ENCODE measurements at places on chromosomes 5 and 9.

- no peak for DNase-seq
These were observed 388.9 kb upstream of the ACTBL2 start for GRCh38 chr5:57871496-57871895.

DNA sequence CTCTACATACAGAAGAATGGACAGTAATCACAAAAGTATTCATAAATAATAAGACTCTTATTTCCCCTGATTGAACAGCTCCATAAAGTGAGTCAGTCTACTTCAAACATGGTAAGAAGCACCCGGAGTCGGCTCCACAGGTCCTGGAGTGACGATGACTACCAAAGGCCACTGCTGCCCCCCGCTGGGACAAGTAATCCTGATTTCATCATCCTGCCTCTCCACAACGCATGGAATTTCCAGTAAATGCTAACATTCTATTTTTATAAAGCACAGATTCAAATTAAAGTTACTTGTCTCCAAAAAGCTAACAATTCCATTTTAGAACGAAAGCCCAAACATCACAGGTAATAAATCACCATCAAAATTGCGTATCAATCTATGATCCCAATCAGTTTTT lies 16.2 kb downstream of the ATPSCKMT start:
- DNase-seq: peak; percentile 76

DNA sequence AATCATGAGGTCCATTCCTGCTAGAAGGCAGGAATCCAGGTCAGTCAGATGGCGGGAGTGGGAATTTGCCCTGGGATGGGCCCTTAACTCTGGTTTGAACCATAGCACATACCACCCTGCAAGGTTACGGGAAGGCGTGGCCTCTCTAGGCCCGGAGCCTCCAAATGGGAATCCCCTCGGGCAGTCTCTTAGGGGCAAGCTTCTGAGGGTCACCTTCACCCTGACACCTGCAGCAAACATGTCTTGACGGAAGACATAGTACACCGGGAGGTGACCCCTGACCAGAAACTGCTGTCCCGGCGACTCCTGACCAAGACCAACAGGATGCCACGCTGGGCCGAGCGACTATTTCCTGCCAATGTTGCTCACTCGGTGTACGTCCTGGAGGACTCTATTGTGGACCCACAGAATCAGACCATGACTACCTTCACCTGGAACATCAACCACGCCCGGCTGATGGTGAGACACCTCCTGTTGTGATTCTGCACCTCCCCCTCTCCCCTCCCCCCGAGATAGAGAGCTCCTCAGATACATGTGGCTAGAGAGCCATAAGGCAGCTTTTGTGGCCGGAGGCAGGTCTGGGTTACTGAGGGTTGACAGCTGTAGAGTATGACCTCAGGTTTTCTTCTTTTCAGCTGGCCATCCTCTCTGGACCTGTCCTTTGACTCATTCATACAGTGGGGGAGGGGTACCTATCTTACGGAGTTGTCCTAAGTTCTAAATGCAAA lies 957 bp downstream of the PRELID1 start:
- DNase-seq: peak; percentile 72

DNA sequence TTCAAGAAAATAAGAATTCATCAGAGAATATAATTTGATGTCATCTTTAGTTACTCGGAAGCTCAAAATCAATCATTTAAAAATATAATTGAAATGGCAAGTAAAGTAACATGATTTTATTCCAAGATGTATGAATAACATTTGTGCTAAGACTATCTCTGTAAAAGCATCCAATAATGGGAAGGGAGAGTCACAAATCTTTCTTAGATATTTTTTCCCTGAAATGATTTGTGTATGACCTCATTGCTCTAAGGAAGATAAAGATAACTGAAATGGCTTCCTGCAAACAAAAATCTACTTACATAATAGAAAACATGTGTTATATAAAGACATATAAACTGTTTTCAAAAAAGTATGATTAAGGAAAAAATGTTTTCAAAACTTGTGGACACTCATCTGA lies 97.4 kb upstream of the FGF10 start:
- DNase-seq: no peak

DNA sequence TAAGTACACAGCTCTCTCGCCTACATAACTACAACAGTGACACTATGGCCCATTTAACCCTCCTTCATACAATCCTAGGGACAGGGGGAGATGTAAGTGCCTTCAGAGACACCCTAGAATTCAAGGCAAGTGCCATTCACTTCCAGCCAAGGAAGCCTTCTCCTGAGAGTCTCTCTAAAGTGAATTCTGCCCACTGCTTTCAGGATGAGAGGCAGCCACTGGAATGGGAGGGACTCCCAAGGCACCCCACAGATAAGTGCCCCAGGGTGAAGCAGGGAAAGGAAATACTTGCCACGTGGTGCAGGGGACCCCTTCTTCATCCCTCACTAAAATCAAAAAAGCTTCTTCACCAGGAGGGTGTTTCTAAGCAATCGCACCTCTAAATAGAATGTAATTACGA lies 283.7 kb downstream of the ZNF608 start:
- DNase-seq: no peak

DNA sequence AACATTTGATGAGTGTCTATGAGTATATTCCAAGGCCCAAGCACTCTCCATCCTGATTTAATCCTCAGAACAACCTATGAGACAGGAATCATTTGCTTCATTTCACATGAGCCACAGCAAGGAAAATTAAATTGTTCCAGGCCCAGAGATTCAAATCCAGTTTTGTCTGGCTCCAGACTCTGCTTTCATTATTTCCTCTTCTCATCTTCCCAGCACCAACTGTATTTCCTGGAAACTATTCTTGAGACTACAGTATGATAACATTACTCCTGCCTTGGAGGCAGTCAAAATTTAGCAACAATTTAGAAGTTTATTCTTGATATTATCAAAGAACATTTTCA lies 194.5 kb downstream of the ZNF608 start:
- DNase-seq: no peak

DNA sequence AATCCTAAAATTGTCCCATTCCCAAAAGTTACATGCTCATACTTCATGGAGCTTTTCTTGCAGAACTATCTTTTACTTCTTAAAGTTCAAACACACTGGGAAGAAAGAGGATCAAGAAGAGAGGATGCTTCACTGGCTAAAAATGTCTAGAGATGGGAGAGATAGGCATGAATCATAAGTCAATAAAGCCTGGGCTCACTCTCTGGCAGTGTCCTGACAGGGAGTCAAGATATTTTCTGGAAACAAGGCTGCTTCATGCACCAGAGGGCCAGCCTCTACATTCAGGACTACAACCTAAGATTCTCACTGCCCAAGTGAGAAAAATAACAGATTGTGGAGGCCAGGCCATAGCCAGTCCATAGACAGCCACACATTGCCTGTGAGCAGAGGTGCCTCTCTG lies 1358.4 kb downstream of the EFNA5 start:
- no peak for DNase-seq

DNA sequence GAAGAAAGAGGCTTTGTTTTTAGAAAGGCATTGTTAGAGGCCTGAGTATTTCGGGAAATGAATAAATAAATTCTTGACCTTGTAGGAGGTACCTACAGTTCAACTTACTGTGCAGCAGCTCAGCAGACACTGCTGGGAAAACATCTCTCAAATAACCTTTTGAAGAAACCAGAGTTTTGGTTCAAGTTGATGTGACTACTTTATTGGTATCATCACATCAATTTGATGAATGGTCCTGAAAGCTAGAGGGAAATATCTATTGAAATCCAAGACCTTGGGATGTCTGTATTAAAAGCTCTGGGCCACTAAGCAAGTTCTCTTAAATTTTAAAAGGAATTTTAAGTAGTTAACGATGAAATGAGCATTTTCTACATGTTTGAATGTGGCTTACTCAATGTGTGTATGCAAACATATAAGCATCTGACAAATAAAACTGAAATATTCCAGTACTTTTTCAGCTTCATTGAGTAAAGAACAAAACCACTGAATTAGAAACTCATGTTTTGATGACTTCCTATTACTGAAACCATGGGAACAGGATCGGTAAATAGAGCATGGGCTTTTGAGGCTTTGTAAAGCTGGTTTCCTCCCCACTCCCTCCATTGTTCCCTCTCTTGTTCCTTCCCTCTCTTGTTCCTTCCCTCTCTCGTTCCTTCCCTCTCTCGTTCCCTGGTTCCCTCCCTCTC lies 36.7 kb downstream of the SLC27A6 start:
- DNase-seq: no peak

DNA sequence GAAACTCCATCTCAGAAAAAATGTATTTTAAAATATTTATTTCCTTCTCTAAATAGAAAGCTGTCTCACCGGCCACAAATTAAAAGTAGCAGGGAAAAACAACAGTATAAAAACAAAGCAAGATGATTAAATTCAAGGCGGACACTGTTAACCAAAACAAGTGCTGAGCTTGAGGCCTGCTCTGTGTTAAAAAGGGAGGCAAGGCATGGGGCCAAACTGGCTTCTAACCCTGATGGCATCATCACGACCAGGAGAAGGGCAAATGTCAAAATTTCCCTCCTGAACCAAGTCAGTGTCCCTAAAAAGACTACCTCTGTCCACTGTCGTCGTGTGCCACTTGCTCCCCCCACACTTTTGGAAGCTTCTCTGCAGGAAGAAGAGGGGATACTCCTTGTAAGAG lies 116.1 kb downstream of the MSX2 start:
- DNase-seq: no peak

GRCh38 chr5:72208324-72208926 lies 101.2 kb downstream of the MAP1B start:
- no peak for DNase-seq

GRCh38 chr5:132747616-132748440 lies 602 bp downstream of the CCNI2 start:
- no peak for DNase-seq

GRCh38 chr5:104023739-104024138 lies 461.1 kb upstream of the NUDT12 start:
- DNase-seq: no peak

- no peak for DNase-seq
These were observed 167.9 kb upstream of the MOCS2 start for GRCh38 chr5:53277491-53277890.

DNA sequence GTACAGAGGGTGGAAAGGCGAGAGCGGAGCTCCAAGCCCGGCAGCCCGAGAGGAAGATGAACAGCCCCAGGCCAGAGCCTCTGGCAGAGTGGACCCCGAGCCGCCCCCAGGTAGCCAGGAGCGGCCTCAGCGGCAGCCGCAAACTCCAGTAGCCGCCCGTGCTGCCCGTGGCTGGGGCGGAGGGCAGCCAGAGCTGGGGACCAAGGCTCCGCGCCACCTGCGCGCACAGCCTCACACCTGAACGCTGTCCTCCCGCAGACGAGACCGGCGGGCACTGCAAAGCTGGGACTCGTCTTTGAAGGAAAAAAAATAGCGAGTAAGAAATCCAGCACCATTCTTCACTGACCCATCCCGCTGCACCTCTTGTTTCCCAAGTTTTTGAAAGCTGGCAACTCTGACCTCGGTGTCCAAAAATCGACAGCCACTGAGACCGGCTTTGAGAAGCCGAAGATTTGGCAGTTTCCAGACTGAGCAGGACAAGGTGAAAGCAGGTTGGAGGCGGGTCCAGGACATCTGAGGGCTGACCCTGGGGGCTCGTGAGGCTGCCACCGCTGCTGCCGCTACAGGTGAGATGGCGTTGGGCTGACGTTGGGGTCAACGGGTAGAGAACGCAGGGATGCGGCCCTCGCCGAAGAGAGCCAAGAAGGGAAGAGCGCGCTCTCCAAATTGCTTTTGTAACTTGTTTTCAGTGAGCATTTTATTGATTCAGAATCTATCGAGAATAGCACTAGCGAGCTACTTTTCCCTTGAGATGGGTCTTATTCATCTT lies at the start of gene PTGER4:
Gene PTGER4 (plus strand): TSS at position 3 of the 769 bp plus-strand sequence. CDS start 1,079 bp downstream, outside the sequence.
- no peak for DNase-seq

- peak; percentile 65 for DNase-seq
These were observed 182.8 kb upstream of the TARS1 start for GRCh38 chr5:33257807-33258429.

DNA sequence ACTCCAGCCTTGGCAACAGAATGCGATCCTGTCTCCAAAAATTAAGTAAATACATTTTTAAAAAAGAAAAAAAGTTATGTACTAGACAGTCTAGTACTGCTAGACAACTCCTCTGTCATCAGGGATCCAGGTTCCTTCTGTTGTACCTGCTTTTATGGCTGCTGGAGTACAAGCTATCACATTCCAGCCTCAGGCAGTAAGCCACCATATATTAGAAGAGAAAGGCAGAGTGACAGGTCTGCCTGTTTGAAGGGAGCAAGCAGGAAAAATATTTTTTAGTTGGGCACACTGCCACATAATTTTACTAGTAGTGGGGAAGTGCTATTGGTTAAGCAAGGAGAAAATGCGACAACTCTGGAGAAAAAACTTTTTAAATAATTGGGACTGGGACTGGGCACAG lies 10.9 kb downstream of the RPS6 start:
- DNase-seq: no peak

- no peak for DNase-seq
These were observed 98.2 kb upstream of the GRHPR start for GRCh38 chr9:37324261-37324683.

DNA sequence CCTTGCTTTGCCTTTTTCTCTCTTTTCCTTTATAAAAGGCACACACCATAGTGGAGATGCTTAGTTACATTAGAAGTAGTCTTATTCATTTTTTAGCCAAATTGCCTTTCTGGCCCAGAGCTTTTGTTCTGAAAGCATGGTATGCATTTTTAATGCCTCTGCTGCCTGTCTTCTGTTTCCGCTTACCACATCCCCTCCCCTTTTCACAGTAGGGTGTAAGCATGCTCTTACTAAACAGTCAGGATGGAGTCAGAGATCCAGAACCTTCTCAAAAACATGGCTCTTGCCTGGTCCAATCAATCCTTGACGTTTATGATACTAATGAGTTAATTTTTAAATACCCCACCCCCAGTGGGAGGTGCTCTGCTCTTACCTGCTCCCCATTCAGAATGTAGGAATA lies 22.5 kb downstream of the PPP3R2 start:
- no peak for DNase-seq

- DNase-seq: peak; percentile 52
These were observed 29.3 kb downstream of the CDHR2 start for GRCh38 chr5:176578391-176578808.

DNA sequence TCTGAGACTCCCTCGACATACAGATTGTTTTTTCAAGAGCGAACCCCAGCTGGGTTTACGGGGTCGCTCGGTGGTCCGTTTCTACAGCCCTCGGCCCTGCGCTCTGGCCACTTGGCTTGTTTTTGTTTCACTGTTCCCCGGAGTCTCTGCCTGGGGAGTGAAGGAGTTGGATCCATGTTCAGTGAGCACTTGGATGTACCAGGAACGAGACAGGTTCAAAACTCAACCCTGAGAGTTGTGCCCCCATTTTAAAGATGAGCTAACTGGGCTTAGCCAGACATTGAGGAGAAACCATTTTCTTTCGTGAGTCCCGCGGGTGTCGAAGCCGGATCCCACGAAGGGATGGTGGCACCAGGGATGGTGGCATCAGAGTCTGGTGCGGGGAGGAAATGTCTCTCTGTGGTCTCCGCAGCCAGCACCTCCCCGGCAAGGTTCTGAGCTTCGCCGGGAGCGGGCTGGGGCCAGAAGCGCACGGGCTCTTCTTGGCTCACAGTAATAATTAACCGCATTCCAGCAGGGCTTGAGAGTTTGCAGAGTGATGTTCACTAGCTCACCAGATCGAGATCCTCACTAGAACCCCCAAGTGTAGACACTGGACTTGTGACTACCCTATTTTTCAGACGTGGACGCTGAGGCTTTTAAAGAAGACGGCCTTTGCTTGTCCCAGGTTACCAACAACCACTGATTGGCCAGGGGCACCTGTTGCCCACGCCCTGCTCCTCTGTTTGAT lies 1.0 kb downstream of the MSX2 start:
- DNase-seq: no peak
